ENCODE measurements at places on chromosomes 1 and 21.

- DNase-seq, result no peak
Measured at GRCh38 chr1:180156631-180157091, 2.0 kb downstream of the QSOX1 start.

GRCh38 chr1:89360716-89361115, 3.1 kb upstream of the GBP6 start:
- DNase-seq, result no peak

- no peak for DNase-seq
Measured at GRCh38 chr21:41589131-41589530, 81.2 kb upstream of the TMPRSS2 start.

DNA sequence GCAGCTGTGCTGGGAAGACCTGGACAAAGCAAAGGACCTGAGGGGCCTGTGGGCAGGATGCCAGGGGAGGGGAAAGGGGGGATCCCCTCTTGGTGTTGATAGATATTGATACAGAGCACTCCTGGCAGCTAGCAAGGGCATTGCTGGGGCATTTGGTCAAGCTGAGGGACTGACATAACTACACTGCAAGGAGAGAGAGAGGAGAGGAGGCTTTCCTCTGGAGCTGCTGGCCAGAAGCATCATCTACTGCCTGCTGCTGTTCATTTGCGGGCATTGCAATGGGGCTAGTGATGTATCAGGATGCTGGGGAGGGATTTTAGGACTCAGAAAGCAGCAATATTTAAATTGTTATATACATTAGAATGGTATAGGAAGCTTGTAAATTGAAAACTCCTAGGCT, 142.0 kb downstream of the ZNF648 start:
- no peak for DNase-seq

GRCh38 chr1:77874804-77875445, 13.5 kb upstream of the NEXN start:
- DNase-seq, result no peak
